ENCODE measurements at places on chromosomes 5 and 9.

DNA sequence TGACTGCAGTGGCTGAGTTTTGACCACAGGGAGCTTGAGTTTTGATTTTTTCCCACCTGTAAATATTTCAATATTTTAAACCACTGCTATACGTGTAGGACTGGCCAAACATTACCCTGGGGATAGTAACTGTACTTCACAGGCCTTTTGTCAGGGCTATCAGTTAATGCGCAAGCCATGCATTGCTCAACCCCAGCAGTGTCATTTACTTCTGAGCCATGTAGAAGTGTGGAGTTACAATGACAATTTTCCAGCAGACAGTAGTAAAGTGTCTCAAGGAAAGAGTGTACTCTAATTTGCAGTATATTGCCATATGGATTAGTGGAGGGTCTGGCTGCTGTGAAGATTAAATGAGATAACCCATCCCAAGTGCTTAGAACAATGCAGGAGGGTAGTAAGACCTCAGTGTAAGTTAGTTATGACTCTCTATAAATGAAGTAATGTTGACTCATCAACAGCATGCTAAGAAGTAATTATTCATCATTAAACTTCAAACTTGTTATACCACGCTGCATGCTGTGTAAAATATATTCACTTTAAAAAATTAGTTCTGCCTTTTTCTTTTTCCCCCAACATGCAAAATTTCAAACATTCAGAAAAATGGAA is 489.2 kb downstream of the KDM4C start:
- DNase-seq: no peak

- DNase-seq: no peak
Measured at GRCh38 chr9:134057751-134058701, 9.8 kb downstream of the BRD3 start.

DNA sequence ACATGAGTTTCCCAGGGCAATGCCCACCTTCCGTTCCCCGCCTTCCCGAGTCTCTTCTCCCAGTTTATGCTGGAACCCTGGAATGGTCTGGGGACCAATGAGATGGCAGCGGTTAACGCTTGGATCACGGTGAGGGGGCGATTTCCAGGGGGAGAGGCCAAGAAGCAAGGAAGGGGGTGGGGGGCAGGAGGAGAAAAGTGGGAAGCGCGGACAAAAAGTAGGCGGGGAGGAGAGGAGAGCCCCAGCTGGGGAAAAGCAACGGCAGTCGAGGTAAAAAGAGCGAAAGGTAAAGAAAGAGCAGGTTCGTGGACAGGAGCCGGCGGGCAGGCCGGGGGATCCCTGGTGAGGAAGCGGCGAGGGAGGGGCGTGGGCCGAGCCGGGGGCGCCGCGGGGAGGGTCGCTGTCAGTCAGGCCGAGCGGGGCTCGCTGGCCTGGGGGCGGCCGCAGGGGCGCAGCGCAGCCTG is 508 bp upstream of the SNCAIP start:
- DNase-seq: no peak

DNA sequence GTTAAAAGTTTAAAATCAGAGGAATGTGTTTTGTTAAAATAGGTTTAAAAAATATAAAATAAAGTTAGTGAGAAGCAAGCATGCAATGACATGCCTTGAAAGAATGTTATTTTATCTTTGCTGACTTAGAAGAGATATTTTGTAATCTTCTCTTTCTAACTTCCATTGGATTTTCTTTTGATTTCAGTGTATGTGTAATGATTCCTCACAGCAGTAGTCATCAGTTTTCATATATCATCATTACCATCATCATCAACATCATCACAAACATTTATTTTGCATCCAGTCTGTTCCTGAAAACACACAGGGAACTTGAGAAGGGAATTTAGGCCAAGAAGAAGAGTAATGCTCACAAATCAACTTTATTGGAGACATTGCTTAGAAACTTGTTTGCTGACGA is 699.6 kb downstream of the TAF11L14 start:
- no peak for DNase-seq

GRCh38 chr5:157915638-157916037 is 56.7 kb upstream of the CLINT1 start:
- peak; percentile 11 for DNase-seq

- no peak for DNase-seq
Measured at GRCh38 chr5:56983593-56984361, 31.9 kb upstream of the MIER3 start.

- no peak for DNase-seq
Measured at GRCh38 chr9:131557855-131558548, 12.7 kb downstream of the PRRT1B start.
